CD4-positive, alpha-beta T cell (primary cell): ENCODE measurements at places on chromosomes 16 and 17.

GRCh38 chr17:28549236-28550132 is 2.9 kb downstream of the UNC119 start:
- peak; percentile 92 for DNase-seq

DNA sequence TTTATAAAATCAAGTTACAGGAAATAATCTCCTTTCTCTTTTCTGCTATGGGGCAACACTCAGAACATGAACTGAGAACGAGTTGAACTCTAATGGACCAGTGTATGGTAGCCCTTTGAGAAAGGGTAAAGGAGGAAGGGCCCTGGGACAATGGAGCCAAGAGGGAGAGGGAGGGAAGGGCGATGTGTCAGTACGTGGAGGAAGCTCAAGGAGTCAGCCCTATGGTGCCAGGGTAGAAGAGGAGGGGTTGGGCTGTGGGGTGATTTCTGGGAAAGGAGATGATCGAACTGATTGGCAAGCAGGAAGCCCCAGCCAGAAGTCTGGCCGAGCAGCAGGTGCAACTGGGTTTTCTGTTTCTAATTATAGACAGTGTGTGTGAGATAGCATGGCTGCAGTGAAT is 4.3 kb upstream of the WIPI1 start:
- DNase-seq, result no peak

DNA sequence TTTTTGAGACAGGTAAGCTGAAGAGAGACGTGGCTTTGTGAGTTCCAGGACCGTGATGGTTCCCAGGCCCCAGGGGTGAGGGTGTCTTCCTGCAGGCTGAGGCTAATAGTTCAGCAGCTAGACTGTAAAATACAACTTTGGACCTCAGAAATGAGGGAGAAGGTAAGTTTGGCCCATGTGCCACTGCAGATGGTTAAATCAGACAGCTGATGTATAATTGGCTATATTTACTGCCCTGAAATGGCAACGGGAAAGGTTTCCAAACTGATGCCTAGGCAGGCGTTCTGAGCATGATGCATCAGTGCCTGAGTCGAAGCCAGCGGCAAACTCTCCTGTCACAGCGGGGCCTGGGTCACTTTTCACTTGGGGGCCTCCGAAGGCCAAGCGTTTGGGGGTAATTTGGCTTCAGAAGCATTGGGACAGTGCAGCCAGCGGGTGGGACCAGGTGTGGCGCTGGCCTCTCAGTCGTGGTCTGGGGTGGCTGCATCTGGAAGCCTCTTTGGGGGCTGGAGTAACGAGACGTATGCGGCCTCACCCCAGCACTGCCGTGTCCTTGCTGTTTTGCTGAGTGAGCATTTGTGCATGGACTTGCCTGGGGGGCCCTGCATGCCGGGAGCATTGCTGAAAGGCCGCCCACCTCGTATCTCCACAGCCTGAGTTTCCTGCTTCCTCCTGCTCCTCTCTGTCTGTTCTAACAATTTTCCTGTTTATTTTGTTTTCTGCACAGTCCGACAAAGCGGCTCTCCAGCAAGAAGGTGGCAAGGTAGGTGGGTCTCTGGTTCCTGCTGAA is 31.2 kb upstream of the CAPN15 start:
- no peak for DNase-seq

DNA sequence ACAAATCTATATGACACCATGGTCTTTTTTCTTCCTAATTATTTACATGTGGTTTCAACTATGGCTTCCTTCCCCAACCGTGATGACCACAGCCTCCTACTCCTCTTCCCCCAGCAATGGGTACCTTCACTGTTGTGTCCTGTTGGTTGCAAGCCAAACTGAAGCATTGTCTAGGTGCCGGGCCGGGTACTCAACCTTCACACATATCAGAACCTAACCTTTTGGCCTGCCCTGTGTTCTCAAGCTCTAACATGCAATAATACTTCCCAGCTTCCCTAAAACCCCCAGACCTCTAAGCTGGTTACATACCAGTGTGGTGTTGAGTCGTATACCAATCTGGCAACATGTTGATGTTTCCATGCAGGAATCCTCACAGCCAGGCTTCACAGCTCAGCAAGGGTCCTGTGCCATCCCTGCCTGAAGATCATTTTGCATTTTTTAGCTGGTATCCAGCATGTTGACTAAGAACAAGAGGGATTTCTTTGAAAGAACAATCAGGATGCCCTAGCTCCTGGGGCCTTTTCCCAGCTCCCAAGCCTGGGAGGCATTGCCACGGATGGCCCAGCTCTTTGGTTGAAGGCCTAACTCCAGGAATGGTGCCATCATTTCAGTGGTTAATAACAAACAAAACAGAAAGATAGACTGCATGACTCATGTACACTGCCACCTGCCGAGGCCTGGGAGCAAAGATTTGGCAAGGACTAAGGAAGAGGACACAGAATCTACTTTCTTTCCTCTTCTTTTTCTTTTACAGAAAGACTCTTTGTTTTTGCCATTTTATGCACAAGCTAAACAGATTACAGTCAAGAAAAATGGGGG is 373.7 kb upstream of the SALL1 start:
- DNase-seq, result no peak

DNA sequence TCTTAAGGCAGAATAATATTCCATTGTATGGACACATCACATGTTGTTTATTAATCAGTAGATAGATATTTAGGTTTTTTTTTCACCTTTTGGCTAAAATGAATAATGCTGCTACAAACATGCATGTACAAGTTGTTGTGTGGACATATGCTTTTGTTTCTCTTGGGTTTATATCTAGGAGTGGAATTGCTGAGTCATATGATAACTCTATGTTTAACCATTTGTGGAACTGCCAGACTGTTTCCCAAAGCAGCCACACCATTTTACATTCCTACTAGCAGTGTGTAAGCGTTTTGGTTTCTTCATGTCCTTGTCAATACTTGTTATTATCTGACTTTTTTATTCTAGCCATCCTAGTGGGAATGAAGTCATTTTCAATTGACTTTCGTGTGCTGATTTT is 21.3 kb downstream of the CYLD start:
- DNase-seq, result no peak

DNA sequence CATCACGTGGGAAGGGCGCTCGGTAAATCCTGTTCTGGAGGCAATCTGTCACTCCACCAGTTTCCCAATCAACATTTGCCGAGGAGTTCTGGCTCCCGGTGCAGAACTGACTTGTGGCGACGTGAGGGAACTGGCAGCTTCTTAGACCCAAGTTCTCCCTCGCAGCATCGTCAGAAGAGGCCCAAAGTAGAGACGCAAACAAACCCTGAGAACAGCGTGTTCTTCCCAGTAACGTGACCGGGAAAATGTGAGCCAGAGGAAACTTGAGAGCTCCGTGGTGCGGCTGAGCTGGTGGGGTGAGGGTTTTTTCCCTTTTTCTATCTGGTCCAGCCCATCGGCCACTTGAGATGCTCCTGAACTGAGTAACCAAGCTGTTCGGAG is 158.9 kb upstream of the CACNG5 start:
- no peak for DNase-seq

- no peak for DNase-seq
Measured at GRCh38 chr16:734208-734980, 6.4 kb downstream of the CIAO3 start.

GRCh38 chr17:67227488-67227887 is 17.5 kb downstream of the HELZ start:
- no peak for DNase-seq

DNA sequence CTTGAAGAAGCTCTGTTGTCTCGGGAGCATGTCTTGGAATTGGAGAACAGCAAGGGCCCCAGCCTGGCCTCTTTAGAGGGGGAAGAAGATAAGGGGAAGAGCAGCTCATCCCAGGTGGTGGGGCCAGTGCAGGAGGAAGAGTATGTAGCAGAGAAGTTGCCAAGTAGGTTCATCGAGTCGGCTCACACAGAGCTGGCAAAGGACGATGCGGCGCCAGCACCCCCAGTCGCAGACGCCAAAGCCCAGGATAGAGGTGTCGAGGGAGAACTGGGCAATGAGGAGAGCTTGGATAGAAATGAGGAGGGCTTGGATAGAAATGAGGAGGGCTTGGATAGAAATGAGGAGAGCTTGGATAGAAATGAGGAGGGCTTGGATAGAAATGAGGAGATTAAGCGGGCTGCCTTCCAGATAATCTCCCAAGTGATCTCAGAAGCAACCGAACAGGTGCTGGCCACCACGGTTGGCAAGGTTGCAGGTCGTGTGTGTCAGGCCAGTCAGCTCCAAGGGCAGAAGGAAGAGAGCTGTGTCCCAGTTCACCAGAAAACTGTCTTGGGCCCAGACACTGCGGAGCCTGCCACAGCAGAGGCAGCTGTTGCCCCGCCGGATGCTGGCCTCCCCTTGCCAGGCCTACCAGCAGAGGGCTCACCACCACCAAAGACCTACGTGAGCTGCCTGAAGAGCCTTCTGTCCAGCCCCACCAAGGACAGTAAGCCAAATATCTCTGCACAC is 21.2 kb downstream of the AKAP1 start:
- DNase-seq, result no peak

GRCh38 chr17:82246365-82247181 is 17.7 kb downstream of the SLC16A3 start:
- no peak for DNase-seq

DNA sequence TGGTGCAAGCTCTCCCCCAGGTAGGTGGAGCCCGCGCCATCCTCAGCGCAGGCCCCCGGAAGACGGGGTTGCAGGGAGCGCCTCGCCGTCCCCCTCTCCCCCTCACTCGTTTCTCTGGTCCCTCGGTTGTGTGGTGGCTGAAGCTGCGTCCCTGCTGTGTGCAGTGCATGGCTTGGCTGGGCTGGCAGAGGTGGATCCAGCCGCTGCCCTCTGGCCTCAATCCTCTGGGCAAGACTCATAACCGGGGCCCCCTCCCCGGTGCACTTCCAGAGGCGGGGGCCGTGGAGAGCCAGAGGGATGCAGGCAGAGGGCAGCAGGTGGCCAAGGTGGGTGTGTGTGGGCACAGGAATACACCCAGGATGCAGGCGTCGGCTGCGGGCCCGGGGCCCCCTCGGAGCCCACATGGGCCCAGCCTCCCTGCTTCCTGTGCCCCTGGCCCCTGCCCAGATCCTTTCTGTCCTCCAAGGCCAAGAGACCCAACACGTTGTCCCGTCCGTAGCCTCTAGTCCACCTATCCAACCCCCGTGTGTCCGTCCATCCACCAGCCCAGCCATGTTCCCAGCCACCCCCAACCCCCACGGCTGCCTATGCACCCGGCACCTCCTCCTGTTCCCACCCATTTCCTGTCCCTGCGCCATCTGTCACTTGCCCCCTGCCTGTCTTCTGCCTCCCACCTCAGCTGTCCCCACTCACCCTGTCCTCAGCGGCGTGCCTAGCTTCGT is 9.3 kb downstream of the TPSG1 start:
- DNase-seq, result no peak

DNA sequence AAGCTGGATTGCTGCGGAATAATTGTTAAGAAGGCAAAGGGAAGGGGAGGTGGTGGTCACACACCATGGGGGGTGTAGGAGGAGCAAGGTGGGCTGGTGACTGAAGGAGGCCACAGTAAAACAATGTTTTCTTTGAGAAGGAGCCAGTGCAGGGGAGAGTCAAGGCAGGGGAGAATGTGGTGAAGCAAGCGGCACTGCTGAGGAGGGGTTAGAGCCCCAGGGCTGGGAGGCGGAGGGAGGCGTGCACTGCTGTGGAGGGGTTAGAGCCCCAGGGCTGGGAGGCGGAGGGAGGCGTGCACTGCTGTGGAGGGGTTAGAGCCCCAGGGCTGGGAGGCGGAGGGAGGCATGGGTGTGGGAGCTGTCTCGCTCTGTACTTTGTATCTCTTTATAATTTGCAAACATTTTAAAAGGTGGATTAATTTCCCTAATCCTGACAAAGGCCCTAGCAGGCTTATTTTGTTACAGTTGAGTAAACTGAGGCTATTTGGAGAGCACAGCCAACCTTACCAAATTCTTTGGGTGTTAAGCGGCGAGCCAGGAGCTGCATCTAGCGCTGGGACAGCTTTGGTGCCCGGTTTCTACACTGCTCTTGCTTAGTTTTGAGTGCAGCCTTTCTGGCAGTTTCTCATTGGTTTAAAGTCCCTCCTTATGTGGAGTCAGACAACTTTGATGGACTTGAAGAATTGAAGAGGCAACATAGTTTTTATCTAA is 20.9 kb downstream of the RPTOR start:
- DNase-seq, result no peak

DNA sequence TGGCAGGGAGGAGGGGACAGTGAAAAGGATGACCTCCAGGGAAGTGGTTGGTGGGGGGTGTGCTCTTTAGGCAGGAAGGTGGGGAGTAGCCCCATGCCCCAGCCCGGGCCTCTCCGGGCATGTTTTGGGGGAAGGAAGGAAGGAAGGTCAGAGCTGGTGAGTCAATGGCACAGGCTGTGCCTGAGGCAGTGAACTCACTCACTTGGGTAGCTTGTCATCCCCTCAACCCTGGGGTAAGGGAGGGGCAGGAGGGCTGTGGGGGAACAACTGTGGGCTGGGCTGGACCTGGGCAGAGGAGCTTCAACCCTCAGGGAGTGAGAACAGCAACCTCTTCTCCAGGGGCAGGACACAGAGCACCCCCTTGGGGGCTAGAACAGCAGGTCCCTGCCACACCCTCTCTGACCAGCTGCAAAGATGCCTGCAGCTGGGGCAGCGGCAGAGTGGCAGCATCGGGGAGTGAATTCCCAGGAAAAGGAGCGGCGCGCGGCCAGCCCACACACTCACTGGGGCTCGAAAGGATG is 6.3 kb downstream of the CSF3 start:
- DNase-seq, result no peak

- peak; percentile 46 for DNase-seq
Measured at GRCh38 chr17:29292071-29292991, 1.6 kb downstream of the NUFIP2 start.

GRCh38 chr16:3094289-3095027 is 4.6 kb downstream of the ZSCAN10 start:
- peak; percentile 32 for DNase-seq

- no peak for DNase-seq
Measured at GRCh38 chr17:9016941-9017552, 4.3 kb upstream of the NTN1 start.

GRCh38 chr17:29621751-29622194 is 939 bp downstream of the CORO6 start:
- DNase-seq, result no peak

DNA sequence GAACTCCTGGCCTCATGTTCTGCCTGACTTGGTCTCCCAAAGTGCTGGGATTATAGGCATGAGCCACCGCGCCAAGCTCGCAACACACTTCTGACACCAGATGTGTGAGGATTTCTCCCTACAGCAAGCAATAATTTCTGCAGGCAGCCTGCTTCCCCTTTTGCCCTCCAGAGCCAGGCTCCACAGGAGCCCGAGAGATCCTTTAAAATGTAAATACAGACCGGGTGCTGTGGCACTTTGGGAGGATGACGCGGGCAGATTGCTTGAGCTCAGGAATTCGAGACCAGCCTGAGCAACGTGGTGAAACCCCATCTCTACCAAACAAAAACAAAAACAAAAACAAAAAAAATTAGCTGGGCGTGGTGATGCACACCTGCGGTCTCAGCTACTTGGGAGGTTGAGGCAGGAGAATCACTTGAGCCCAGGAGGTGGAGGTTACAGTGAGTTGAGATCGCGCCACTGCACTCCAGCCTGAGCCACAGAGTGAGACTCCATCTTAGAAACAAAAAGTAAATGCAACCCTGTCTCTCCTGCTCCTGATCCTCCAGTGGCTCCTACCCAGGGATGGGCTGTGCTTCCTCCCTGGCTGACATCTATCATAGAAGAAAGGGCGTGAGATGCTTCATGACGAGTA is 14.7 kb downstream of the C16orf96 start:
- DNase-seq, result no peak

- no peak for DNase-seq
Measured at GRCh38 chr16:4522051-4522581, 16.5 kb downstream of the CDIP1 start.

- no peak for DNase-seq
Measured at GRCh38 chr17:65345261-65346005, 208.3 kb downstream of the RGS9 start.
